HCT116 (cell line): ENCODE measurements at places on chromosomes 5 and 9. TPM values are rescaled to one million over a fixed set of nuclear protein-coding genes. Genes with fewer than 3 reads are reported as not detected.

The NUTM2F gene
- total RNA-seq = not detected

The C1QTNF3 gene
- 2.6 TPM for total RNA-seq

The RAB3C gene
- total RNA-seq = not detected

DNA sequence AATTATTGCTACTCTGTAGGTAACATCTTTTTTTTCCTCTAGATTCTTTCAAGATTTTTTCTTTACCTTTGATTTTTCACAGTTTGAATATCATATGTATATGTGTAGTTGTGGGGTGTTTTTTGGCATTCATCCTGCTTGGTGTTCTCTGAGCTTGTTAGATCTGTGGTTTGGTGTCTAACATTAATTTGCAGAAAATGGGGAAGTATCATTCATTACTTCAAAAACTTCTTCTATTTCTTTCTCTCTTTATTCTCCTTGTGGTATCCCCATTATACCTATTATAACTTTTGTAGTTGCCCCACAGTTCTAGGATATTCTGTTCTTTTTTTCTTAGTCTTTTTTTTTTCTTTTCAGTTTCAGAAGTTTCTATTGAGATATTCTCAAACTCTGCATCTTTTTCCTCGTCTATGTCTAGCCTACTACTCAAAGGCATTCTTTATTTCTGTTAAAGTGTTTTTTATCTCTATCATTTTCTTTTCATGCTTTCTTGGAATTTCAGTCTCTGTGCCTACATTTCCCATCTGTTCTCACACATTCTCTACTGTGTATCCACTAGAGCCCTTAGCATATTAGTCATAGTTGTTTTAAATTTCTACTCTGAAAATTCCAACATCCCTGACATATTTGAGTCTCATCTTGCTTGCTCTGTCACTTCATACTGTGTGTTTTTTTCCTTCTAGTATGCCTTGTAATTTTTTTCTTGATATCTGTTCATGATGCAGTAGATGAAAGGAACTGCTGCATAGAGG lies 60.1 kb upstream of the GNA14 start:
- H3K4me1 ChIP-seq = peaks cover 6% of the 10 kb centered on the region; the same call in 1 of the 2 replicates
- H3K27me3 ChIP-seq = no peaks in the 10 kb centered on the region
- no peak overlapping the region for H3K27ac ChIP-seq
- DNase-seq = no peak
- no peaks in the 10 kb centered on the region for H3K36me3 ChIP-seq
- H3K4me3 ChIP-seq = no peak overlapping the region
